ENCODE measurements at places on chromosomes 6 and 20.

DNA sequence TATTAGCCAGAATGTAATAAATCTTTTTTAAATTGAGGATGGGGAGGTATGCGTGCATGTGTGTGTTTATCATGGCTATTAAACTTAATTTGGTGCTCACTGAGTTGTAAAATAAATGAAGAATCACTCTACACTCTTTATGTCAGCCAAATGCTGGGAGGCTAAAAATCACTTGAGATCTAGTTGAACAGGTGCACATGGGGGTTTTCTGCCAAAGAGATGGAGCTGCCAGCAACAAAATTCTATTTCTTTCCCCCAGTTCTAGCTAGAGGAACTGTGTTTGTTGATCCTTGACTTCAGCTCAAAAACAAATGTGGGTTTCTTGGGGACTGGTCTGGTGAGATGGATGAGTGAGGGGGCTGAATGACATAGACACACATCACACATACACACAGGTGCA is 183.3 kb upstream of the BTBD3 start:
- no peak for DNase-seq

DNA sequence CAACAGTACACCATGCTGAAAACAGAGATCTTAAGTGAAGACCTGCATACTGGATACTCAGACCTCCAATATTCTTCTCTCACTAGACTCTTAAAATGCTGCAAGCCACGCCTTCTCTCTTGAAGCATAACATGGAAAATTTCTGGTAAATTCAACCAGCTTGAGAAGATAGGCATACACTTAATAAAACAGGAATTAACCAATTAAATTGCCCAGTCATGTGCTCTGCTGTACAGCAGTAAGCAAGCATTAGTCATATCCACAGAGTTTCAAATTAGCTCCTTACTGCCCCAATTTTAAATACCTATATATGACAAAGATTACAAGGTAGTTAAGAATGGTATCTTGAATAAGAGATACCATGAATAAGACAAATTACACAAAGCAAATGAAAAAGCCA is 53.8 kb downstream of the C6orf58 start:
- DNase-seq, result no peak

DNA sequence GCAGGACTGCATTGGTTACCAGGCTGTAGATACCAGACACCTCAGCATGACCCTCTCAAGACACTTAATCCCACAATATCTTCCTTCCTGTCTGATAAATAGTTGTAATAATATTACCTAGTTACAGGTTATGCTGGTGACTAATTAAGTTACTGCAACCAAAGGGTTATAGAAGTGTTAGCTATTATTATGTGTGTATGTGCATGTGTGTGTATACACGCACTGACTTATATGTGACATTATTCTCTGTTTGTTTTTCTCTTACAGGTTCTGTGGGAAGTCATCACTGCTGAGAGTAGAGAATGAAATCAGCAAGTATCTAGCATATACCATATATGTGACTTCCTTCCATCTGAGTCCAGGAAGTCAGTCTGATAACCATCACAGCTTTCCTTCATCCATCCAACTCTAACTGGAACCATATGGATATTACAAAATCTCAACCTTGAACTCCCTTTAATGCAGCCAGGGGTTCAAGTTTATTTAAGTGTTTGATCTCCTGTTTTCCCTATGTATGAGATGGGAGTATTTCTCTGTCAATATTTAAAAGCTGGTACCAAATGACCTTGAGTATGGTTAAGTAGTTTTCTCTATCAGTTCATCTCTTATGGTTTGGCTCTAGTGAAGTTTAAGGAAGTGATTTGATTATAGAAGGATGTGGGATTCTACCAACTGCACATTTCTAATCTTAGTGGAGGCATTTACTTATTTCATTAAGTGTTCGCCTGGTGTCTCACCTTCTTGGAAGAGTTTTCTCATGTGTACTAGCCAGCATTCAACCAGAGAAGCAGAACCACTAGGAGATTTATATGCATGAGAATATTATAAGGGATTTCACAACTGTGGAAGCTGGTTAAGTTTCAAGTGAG is 313.2 kb downstream of the HIVEP2 start:
- DNase-seq, result peak; percentile 63

DNA sequence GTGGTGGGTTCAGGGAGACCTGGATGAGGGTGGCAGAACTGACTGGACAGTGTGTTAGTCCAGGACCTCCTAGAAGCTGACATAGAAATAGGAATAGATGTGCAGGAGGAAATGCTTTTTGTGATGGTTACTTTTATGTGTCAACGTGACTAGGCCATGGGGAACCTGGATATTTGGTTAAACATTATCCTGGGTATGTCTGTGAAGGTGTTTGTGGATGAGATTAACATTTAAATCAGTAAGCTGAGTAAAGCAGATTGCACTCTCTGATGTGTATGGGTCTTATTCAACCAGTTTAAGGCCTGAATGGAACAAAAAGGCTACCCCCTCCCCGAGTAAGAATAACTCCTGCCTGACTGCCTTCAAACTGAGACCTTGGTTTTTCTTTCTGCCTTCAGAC is 219.3 kb downstream of the DHX35 start:
- DNase-seq, result no peak

GRCh38 chr6:73262671-73263569 is at the start of gene KHDC1:
TSS of gene KHDC1 (minus strand) at chr6:73263196. CDS start at chr6:73242517, 20,679 bp downstream.
- no peak for DNase-seq

DNA sequence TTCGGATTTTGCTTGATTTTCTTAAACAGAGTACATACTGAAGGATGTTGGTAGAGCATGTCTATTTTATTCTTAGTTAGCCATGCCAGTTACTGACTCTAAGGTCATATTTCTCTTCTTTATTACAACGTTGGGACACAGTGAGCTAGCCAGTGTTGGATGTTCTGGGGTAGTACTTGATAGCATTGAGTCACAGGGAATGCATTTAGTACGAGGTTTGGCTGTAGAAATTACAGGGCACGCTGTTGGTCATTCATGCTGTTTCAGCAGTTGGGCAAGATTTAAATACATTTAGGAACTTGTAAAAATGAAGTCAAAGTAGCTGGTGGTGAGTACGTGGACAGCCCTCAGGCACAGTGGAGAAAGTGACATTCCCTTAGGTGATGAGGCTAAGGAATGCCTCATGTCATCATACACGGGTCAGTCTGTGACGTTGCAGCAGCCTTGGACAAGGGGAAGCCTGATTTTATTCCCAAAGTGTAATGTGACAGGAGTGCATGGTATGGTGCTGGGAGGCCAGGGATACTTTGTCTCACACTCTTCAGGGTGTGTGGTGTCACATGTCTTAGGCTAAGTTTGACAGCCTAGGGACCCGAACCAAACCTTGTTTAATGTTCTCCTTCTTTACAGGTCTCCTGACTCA is 57.7 kb upstream of the SLC22A1 start:
- no peak for DNase-seq

DNA sequence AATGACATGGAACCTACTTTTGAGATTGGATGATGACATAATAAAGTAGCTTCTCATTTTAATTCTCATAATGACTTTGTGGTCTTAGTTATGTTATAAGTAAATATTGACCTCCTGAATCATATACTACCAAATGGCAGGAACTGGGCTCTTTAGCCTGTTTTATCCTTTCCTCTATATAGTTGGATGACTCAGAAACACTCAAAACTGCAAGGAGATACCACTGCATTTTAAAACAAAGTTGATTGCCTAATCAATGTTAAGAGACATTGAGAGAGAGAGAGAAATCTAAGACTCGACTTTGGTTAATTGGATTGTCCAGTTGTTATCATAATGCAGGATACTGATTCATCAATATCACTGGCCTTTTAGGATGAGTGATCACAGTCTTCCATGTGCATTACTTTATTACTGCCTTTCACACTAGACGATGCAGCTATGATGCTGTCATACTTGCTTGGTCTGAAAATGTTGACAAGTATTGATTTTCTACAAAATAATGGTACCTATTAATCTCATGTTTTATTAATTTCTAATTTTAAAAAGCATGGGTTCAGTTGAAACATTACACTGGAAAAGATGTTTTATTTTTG is 320.0 kb downstream of the NKAIN2 start:
- no peak for DNase-seq

Data from HepG2 (cell line).